ENCODE measurements at places on chromosomes 5 and 9.
A peak's percentile ranks its signal among the peaks of the same experiment; 100 is the strongest.

- DNase-seq = no peak
Measured at GRCh38 chr5:82984786-82985735, 92.1 kb downstream of the TMEM167A start.

DNA sequence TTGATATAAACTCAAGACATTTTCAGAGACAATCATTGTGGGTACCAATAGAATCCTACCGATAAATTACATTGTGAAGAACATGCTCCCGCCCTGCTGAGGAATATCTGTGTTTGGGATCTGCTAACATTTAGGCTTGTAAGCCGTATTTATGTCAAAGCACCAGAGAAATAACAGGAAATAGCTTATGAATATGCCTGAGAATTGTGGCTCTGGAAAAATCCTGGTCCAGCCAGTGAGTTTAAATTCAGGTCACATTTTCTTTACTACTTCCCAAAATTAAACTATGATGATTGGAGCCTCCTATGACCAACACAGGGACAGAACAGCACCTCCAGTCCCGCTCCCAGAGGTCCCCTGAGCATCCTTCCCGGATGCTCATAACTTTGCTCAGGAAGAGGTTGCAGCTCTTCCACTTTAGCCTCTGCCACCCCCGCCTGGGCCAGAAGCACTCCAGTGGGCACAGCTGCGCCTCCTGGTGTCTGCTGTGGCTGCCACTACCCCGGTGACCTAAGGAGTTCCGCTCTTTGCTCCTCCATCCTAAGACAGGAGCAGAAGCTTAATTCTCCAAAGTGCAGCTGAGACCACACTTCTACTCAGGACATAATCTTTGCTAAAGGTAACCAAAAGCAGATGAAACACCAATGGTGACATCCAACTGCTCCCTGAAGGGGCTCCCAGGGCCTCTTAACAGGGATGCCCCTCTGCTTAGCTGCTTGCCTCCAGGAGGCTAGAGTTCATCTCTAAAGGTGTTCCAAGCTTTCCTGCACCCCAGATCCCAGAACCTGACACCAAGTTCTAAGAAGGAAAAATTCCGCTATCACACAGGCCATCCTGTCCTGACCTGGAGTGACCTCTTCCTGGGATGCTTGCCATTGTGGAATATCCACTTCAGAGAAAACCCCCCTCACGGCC, 58.8 kb downstream of the SLC1A1 start:
- peak; percentile 30 for DNase-seq

DNA sequence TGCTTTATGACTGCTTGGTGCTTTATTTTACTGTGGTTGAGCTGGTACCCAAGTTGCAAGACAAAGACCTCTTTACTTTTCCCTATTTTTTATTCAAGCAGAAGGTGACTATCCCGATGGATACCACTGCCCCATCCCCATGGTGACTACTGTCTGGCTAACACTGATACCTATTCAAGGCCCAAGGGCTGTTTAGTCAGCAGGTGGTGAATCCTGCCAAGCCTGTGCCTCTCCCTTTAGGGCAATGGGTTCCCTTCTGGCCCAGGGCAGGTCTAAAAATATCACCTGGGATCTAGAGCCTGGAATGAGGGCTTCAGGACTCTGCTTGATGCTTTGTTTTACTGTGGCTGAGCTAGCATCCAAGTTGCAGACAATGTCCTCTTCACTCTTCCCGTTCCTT, 510.0 kb upstream of the GRAMD2B start:
- DNase-seq = no peak

- DNase-seq = peak; percentile 98
Measured at GRCh38 chr5:90409318-90410177, at the start of gene CETN3. Gene CETN3 (minus strand): TSS chr5:90409756. CDS start chr5:90409661, 95 bp downstream.

- DNase-seq = peak; percentile 41
Measured at GRCh38 chr5:159341906-159342310, 11.6 kb upstream of the IL12B start.

DNA sequence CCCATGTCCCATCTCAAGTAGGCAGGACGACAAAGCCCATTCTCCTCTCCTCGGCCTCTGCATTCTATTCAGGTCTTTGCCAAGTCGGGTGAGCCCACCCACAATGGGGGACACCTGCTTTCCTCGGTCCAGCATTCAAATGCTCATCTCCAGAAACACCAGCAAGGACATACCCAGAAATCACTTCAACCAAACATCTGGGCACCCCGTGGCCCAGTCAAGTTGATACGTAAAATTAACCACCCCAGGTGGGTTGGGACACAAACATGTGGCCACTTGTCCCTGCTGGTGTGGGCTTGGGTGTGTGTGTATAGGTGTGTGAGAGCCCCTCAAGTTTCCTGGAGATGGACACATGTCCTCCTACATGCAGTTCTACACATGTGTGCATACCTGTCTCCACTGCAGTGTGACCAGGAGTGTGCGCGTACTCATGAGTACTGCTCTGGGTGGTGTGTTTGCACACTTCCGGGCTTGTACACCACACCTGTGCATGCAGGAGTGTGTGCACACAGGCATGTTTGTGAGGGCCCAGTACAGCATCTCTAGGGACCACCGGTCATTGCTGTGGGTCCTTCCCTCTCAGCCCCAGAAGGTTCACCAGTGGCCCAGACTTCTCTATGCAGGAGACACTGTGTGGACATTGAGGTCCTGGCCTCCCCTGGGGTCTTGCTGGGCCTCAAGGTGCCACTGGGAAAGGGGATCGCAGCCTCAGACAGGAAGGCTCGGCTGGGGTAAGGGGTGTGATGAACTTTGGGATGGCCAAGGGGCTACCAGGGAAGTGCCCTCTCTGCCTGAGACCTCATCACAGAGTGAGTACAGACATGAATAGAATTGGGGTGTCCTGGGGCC, 35.4 kb upstream of the RXRA start:
- DNase-seq = no peak

Measured in femur (tissue), 1 donor.